ENCODE measurements at places on chromosomes 2 and 18. TPM values are rescaled to one million over a fixed set of nuclear protein-coding genes. Genes with fewer than 3 reads are reported as not detected.

The ID2 gene
- total RNA-seq: 82.2 TPM

The FIGLA gene
- total RNA-seq: not detected

The CCDC68 gene
- 4.7 TPM for total RNA-seq

The ACOXL gene
- not detected for total RNA-seq

The GATA6 gene
- 32.7 TPM for total RNA-seq

The LYPD6 gene
- 0.38 TPM for total RNA-seq

The CD28 gene
- 6.3 TPM for total RNA-seq

The CHRNG gene
- total RNA-seq: not detected

The RTN4 gene
- 324 TPM for total RNA-seq

The ABCB11 gene
- total RNA-seq: not detected

The SPC25 gene
- not detected for total RNA-seq

The HOXD10 gene
- total RNA-seq: 1.6 TPM

The CYTIP gene
- 6.8 TPM for total RNA-seq

The MCFD2 gene
- 137 TPM for total RNA-seq

The CMPK2 gene
- total RNA-seq: 4.9 TPM

The DSG3 gene
- total RNA-seq: not detected

The GCG gene
- not detected for total RNA-seq

The LHCGR gene
- total RNA-seq: 0.37 TPM

The DNER gene
- 0.67 TPM for total RNA-seq

The SP5 gene
- not detected for total RNA-seq

All from posterior vena cava (tissue), 2 donors.